ENCODE measurements at places on chromosomes 6 and 20.

DNA sequence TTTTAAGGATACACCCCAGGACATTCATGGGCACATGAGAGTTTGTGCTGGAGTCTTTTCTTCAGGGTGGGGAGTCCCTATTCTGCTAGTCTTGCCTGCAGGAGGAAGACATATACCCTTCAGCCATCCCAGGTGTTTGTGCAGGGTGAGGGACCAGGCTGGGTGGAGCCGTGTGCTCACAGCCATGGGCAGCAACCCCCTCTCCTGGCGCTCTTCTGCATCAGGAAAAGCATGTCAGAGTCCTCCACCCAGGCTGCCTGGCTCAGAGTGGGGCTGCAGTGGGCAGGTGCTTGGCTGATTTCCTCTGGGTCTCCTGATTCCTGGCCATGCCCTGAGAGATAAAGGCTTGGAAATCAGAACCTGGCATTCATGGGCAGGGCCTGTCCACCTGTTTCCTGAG is 22.7 kb upstream of the MLN start:
- DNase-seq: no peak

DNA sequence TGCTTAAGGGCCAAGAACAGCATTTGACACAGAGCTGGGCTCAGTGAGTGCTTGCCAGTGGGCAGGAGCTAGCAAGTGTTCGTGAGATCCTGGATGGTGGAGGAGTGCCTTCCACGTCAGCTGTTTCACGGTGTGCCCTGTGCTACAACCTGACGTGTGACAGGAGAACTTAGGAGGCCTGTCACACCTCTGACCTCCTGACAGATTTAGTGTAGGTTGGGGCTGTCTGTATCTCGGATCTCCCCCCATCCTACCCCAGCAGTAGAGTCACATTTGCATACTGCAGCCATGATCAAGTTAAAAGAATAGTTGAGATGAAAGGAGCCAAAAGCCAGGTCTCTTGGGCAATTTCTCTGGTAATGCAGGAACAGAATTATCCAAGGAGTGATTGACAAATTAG is 200.8 kb upstream of the CHD6 start:
- DNase-seq: no peak

GRCh38 chr20:10280018-10280908 is 61.6 kb downstream of the SNAP25 start:
- DNase-seq: no peak

DNA sequence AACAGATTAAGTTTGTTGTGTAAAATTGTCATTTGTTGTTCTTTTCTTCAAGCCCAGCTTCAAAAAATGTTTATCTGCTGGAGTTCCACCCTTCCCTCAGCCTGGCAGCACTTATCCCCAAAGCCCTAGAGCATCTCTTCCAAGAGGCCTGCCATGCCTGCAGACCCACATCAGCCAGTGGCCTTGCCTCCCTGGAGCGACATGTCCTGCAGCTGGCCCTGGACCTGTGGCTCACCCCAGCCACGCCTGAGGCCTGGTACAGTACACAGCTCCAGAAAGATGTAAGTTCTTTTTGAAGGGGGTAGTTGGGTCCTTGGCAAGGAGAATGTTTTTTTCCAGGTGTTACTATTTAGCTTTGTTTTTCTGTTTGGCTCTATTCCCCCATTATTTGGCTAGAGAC is 124.8 kb downstream of the CD164 start:
- no peak for DNase-seq

GRCh38 chr6:41563060-41563776 is 17.0 kb downstream of the FOXP4 start:
- DNase-seq: no peak

- peak; percentile 12 for DNase-seq
Observed at GRCh38 chr6:158718461-158719046, 68.7 kb downstream of the SYTL3 start.

DNA sequence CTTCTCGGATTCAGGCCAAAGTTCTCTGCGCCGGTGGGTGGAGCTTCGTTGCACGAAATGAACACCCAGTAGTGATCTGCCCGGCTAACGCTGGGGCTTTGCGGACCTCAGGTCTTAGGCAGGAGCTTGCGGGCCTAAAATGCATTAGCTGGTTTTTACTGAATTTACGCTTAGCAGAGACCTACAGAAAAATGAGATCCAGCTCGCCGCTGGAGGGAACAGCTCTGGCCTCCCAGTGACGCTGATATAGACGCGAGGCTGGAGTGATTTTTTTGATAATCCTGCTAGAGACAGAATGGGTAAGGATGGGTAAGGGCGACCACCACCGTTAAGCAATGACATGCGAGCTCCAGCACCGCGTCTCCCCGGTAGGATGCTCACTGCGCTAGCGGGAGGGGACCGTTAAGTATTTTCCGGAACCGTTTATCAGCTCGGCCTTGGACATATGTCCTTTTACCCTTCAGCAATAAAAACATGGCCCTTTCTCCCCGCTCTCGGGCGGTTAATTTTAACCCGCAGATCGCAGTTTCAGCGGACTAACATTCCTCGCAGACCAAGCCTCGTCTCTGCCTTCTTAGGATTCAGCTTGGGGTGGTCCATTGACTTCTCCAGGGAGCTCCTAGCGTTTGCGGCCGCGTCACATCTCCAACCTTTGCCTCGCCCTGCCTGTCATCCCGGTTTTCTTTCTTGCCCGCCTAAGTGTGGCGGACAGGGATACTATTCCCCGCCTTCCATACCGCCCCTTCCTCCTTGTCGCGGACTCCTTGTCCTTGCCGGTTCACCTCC is 109.3 kb downstream of the GPX5 start:
- no peak for DNase-seq

All from NCI-H526 treated with DMSO at 0.1 percent for 48 hours (cell line).